GM04503 (cell line): ENCODE measurements at places on chromosomes 7 and 10.
A peak's percentile ranks its signal among the peaks of the same experiment; 100 is the strongest.

GRCh38 chr7:44259547-44260457, 59.0 kb downstream of the YKT6 start:
- peak; percentile 97 for DNase-seq

- DNase-seq = no peak
Measured at GRCh38 chr10:51952056-51952455, 252.7 kb upstream of the CSTF2T start.

GRCh38 chr7:78473571-78474301, 675.2 kb downstream of the PHTF2 start:
- no peak for DNase-seq

GRCh38 chr10:76509446-76509845, 1078.0 kb downstream of the LRMDA start:
- no peak for DNase-seq

GRCh38 chr7:85021101-85021704, 165.7 kb downstream of the SEMA3D start:
- no peak for DNase-seq

- no peak for DNase-seq
Measured at GRCh38 chr10:72109636-72110157, 21.3 kb upstream of the SPOCK2 start.

DNA sequence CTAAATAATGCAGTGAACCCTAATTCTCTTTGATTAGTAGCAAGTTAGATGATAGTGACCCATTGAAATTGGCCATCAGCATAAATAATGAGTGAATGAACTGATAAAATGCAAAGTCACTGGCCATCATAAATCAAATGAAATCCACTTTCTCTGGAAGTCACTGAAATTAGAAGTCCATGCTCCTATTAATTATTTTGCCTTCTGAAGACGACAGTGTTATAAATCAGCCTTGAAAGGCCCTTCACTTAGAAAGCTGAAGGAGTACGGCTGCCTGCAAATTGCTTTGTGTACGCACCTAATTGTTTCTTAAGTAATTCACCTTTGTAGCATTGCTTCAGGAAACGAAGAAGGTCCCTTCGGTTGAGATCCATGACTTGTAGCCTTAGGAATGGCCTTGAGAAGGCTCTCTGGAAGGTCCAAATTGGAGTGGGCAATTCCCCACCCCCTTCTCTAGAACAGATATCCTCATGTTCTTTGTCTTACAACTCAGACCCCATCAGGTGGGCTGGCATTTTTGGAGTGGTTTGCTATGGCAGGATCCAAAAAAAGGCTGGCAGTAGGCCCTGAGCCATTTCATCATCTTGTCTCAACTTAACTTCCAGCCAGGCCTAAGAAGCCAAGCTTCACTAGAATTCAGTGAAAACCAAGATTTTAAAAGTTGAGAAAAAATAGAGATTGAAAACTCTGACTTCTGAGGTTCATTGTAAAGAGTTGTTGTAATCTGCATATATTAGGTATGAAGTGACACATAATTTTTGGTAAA, 420.3 kb downstream of the LRMDA start:
- DNase-seq = no peak

DNA sequence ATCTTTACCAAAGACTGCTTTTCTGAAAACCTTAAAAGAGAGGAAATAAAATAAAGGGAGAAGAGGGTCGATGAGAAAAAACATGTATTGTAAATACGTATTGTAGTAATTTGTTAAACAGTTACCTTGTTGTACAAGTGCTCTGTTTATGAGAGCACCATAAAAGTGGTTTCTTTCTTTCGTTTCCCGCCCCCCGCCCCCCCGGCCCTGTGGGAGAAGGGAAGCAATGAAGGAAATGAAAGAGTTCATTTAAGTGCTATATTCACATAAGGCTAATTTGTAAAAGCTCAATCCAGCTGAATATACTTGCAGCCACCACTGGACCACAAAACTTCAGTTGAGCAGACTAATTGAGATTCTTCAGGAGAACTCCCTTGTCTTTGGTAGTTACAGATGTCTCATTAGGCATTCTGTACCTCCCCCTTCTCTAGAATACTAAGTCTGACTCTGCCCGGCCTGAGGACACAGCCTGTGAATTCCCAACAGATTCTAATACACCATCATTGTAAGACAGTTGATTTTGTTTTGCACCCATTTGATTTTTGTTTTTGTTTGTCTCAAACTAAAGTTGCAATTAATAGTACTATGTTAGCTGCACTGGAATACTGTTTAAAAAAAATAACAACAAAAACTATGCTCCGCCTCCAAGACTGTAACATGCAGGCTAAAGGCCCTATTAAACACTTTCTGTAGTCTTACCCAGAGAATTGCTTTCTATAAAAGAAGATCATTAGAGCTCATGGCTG, 124.9 kb downstream of the ARHGAP12 start:
- peak; percentile 40 for DNase-seq

GRCh38 chr10:79130255-79130654, 61.5 kb downstream of the ZMIZ1 start:
- no peak for DNase-seq

DNA sequence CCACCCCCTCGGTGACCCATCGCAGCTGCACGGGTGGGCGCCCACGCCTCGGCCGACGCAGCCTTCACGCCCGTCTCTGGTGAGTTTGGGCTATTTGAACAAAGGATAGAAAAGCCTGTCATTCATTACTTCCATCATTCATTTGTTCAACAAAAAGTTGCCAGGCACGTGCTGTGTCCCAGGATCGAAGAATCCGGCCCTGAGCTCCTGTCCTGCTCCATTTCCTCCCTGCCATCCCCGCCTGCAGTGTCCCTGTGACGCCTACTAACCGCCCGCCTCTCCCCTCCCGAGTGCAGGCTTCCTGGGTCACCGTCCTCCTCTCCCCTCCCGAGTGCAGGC, 340.1 kb downstream of the WDR37 start:
- no peak for DNase-seq

DNA sequence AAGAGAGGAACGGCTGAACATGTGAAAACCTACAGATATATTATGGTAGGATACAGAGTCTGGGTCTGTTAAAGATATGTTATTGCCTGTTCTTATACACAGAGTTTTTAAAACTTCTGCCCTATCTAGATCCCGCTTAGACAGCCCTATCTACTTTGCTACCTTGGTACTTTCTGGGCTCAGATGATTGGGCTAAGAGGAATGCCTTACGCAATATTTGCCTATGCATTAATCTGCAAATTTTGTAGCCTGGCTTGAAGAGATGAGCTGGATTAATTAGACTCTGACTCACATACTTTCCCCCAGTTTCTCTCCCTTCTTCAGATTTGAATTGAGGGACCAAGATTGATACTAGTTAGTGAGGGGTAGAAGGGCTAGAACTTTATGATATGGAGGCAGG, 33.6 kb upstream of the A1CF start:
- no peak for DNase-seq

DNA sequence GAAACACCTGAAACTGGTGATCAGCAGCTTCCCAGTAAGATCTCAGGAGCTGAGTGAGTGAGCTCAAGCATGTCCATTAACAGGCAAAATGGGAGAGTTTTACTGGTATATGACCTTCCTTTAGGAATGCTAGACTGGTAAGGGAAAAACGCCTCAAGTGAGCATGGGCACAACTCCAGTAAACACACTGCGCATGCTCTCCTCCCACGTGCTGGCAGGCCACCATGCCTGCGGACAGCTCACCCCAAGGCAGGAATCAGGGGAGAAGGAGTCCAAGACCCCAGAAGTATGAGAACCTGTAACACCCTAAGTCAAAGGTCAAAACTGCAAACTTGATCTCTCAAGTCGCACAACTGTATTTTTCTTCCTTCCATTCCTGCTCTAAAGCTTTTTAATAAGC, 128.3 kb downstream of the CD36 start:
- DNase-seq = no peak

GRCh38 chr7:55202150-55202913, 162.8 kb upstream of the LANCL2 start:
- no peak for DNase-seq

- no peak for DNase-seq
Measured at GRCh38 chr10:17412323-17412722, 42.1 kb downstream of the ST8SIA6 start.

DNA sequence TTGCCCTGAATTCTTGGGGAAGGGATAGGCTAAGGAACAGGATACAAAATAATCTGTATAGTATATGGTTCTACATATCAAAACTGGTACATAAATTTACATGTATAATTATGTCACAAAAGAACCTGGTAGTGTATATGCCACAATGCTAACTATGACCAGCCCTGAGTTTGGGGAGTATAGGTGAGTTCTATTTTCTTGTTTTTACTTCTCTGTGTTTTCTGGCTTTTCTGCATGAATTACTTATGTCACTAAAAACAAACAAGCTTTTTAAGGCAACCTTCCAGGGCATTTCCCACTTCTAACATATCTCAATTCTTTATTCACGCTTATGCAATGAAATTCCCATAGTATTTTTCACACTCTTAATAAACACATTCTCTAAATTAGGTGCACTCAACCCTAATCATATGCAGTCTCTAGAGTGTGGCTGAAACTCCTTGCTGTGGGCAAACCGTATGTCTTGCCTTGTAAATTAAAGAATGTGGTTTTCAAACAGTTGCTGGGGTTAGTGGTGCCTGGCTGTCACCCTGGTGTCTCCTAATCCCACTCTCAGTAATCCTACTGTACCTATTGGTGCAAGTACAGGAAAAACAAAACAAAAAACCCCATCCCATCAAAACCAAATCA, 14.0 kb upstream of the INSIG1 start:
- DNase-seq = no peak

GRCh38 chr7:148581624-148582023, 8.9 kb upstream of the C7orf33 start:
- no peak for DNase-seq

DNA sequence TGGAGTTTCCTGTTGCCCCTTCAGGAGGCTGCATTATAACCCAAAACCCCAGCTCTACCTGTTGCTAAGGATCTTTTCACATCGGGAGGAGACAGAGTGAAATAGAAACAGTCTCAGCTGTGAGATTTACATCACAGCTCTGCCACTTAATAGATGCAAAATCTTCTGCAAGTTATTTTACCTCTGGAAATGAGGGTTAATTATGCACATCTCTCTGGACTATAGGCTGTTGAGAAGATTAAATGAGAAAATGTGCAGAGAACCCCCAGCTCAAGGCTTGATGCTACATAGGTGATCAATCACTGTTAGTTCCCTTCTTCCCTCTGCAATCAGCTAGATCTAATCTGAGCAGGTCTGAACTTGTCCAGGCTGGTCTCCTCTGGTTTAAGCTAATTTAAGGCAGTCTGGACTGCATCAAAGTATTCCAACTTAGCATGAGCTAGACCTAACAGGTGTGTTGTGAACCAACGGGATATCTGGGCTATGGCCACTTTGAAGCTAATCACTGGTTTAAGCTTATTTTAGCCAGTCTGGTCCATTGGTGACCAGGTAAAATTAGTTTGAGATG, 8.9 kb upstream of the LRRC18 start:
- no peak for DNase-seq

DNA sequence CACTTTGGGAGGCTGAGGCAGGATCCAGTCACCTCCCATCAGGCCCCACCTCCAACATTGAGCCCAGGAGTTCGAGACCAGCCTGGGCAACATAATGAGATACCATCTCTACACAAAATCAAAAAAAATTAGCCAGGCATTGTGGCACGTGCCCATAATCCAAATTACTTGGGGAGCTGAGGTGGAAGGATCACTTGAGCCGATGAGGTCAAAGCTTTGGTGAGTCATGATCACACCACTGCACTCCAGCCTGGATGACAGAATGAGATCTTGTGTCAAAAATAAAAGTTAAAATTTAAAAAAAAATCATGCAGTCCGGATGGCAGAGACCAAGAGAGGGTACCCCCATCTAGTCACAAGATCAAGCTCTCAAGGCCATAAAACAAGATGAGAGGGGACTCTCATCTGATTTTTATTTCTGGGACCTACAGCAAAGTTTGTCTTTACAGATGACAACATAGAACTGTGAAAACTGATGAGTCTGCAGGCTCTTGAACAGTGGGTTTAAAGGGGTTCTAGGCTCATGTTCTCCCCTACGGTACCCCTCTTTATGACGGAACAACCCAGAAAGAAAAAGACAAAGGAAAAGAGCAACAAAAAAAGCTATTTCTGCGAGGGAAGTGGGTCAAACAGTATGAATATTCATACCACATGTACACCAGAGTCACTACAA, 28.9 kb upstream of the CREB3L2 start:
- no peak for DNase-seq

GRCh38 chr7:111975346-111975745, 230.9 kb downstream of the DOCK4 start:
- no peak for DNase-seq

GRCh38 chr10:62230344-62231121, 38.1 kb downstream of the RTKN2 start:
- no peak for DNase-seq

DNA sequence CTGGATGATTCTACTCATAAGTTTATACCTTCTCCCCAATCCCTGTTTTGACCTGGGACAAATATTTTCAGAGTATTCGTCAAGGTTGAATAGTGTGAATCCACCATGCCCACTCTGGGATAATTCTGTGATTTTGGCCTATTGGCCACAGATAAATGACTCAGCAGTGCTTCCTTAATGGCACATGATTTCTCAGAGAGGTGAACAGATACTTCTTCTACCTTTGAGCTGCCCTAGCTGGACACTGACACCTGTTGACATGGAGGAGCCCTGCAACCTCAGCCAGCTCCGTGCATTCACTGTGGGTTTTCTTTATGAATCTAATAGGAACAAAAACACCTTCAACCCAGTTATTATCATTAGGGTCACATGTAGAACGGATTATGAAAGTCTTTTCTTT, 40.9 kb upstream of the HPS1 start:
- no peak for DNase-seq

GRCh38 chr7:67788669-67789068, 792.0 kb downstream of the TYW1 start:
- DNase-seq = no peak

- DNase-seq = no peak
Measured at GRCh38 chr10:114349522-114350215, 54.6 kb downstream of the AFAP1L2 start.

DNA sequence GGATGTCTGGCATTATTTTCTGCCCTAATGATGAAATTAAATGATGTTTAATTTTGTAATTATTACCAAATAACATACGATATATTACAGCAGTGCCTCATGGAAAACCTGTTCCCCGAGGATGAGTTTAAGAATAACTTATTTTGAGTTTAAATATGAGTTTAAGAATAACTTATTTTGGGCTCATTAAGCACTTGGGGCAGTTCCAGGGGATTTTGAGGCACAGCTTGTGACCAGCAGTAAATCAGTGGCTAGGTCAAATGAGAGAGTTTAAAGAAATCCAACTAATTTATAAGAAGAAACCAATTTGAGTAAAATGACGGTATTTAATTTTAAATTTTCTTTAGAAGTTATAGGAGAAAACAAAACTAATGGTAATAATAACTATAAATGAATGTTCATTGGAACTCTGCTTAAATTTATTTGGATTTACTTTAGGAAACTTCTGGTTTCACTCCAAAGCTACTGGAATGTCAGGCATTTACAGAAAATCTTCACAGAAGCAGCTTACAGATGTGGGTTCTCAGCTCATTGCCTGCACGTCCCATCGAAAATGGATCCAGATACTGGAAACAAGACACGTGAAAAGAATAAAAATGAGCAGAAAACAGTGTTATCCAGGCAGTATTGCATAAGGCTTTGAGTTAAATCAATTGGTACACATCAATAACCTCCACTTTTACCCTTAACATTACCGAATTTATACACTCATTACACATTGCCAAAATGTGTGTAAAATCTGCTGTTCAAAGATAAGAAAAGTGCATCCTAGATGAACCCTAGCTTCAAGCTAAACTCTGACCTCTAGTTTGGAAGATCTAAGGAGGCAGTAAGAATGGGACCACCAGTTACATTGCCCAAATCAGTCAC, 784.5 kb upstream of the IGFBP3 start:
- DNase-seq = peak; percentile 47

- DNase-seq = no peak
Measured at GRCh38 chr10:45442662-45443061, 68.6 kb downstream of the ALOX5 start.

GRCh38 chr10:88471899-88472298, 111.2 kb downstream of the RNLS start:
- DNase-seq = no peak
